Fibroblast of skin of right quadriceps (primary cell): ENCODE measurements at places on chromosomes 6 and 20.

DNA sequence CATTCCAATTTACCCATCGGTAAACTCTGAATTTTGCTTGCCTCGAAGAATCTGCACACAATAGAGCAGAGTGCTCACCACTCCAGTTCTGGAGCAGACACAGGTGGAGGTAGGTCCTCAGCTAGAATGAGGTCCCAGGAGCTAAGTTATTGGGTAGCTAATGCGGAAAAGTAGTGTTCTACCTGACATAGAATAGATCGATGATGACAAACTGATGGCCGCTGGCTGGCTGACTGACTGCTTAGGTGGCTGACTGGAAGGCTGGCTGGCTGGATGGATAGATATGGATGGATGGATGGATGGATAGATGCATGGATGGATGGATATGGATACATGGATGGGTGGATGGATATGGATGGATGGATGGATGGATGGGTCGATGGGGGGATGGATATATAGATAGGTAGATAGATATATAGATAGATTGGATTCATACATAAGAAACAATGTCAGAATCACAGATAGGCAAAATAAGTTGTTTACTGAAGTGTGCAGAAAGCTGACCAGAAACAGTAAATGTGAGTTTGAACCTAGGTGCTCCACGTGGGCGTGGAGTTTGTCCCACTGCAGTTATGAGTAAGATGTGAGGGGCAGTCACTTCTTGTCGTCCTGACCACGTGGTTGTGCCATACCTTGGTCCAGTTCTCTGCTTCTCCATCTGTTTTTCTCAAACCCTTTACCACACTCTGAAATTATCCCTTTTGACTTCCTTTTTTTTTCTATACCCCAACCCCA is 62.1 kb downstream of the TBXT start:
- DNase-seq, result no peak

- DNase-seq, result no peak
These were observed 151.6 kb downstream of the SASH1 start for GRCh38 chr6:148494226-148494625.

GRCh38 chr20:58903614-58904013 is 51.1 kb downstream of the GNAS start:
- DNase-seq, result no peak

GRCh38 chr6:156956286-156956685 is 179.1 kb downstream of the ARID1B start:
- no peak for DNase-seq
